ENCODE measurements at places on chromosomes 3 and 15. TPM values are rescaled to one million over a fixed set of nuclear protein-coding genes. Genes with fewer than 3 reads are reported as not detected.

Gene VWA5B2
- total RNA-seq, result 0.75 TPM

Gene ST8SIA2
- total RNA-seq, result not detected

GRCh38 chr15:77464129-77464865 lies 43.6 kb downstream of the HMG20A start:
- no peak for DNase-seq

GRCh38 chr3:81695302-81695701 lies 66.1 kb downstream of the GBE1 start:
- DNase-seq, result no peak

- no peak for DNase-seq
These were observed 135.0 kb downstream of the IMPG2 start for GRCh38 chr3:101185341-101185740.

Measured in left lobe of liver (tissue), 2 donors.